Activated CD8-positive, alpha-beta T cell treated with anti-CD3 and anti-CD28 coated beads for 36 hours (primary cell): ENCODE measurements at places on chromosomes 2 and 18.

GRCh38 chr18:57831597-57832377 is 28.7 kb upstream of the ATP8B1 start:
- DNase-seq: no peak

GRCh38 chr2:28544405-28544921 is 48.6 kb downstream of the PLB1 start:
- no peak for DNase-seq

GRCh38 chr2:86049529-86049928 is 56.2 kb downstream of the POLR1A start:
- no peak for DNase-seq

- DNase-seq: no peak
Measured at GRCh38 chr18:27449104-27449503, 264.0 kb upstream of the CHST9 start.

DNA sequence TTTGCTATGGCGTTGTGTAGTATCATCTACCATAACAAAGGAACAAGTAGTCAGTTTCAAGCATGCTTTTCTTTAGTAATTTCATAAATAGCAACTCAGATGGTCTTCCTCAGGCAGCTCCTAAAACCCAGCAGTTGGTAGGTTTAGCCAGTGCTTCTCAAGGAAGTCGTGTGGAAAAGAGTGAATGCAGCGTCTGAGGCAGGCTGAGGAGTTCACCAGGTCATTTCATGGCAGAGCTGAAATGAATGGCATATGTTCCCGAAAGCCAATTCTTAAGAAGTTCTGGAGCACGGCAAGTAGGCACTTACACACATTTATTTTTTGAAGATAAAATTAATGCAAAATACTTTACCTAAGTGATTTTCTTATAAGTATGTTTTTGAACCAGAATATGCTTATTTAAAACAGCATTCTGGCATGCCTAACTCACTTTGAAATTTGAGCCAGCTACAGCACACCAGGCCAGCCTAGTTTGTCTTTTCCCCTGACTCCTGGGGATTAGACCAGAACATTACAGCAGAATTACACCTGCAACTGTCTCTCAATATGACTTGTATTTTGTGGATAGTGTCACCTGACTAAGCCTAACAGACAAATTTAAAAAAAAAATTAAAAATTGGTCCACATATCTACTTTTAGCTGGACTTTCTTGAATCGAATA is 62.2 kb downstream of the OSBPL6 start:
- no peak for DNase-seq

DNA sequence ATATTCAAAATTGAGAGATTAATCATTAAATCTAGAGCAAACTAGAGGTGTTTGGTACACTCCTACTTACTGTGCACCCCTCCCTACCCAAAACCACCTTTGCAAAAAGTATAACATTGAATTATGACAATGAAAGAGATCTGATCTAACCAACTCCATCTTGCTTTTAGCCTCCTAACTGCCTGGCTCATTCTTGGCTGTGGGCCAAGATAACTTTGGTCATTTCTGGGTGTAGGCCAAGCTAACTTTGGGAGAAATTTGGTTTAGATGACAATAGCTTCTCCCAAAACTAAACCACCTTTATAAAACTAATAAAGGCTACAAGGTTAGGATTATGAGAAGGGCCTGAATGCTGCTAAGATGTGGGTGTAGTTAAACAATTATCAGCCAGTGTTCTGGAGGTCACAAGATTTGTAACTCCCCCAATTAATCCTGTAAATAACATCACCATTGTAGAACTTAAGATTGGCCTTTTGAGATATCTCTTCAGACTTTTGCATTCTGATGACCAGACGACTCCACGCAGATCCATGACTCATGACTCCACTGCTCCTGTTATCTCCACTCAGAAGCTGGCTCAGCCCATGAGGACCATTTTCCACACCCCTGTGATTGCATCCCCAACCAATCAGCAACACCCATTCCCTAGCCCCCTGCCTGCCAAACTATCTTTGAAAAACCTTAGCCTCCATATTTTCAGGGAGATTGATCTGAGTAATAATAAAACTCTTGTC is 160.2 kb downstream of the FBXO15 start:
- no peak for DNase-seq

DNA sequence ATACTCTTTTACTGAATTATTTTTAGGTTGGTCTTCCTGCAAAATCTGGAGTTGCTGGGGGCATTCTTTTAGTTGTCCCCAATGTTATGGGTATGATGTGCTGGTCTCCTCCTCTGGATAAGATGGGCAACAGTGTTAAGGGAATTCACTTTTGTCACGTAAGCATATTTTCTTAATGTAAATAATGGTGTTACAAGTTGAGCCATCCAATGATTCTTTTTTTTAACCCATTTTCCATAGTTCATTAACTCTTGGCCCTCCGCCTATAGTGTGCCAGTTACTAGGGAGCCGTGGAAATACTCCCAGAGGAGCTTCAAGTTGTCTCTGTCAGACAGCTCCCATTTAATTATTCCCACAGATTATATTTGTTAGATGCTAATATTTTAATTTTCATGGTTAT is 49.8 kb downstream of the GLS start:
- no peak for DNase-seq

DNA sequence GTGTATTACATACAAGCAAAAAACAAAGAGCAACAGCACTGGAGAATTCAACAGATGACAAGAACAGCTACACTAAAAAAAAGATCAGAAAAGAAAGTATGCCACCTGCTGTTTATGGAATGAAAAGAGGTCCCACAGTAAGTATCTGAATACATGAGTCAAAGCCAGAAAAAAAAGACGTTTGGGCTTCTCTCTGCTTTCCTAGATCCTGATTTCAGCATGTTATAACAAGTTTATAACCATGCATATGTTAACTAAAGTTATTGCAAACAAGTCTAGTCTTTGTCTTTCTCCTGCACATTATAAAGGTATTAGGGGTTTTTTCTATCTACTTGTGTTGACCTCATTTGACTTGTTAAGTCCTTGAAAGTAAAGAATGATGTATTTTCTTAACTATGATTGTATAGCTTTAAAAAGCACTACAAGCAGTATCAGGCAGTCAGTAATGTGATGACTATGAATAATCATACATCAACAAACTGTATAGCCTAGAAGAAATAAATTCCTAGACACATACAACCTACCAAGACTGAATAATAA is 108.5 kb upstream of the COL5A2 start:
- no peak for DNase-seq

DNA sequence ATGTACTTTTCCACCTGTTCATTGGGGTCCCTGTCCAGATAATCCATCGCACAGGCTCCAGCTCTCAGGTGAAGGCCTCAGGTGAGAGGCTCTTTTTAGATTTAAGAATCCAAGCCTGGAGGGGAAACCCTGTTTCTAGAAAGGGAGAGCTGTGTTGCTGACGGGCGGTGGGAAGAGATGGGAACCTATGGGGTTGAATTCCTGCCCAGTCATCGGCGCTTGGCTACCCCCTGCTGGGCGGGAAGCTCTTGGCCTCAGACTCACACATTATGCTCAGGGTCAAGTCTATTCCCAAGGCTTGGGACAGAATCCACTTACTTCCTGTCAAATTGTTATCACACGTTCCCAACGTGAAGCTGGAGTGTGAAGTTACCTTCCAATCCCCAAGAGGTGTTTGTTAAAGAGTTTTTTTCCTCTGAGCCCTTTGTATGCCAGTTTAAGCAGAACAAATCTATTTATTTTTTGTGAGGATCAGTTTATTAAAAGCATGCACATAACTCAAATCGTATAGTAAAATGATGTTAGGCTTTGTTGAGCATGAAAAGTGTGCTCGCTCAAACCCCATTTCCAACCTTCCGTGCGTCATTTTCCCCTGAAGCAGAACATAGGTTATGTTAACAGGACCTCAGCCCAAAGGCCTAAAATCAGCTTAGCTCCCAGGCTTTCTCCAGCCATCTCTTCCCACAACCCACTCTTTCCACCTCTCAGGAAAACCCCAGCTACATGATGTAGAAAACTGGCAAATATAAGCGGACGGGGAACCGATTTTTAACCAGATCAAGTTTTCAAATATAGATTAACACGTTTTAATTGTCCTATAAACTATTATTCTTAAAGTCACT is 181.7 kb upstream of the ETAA1 start:
- no peak for DNase-seq

- peak; percentile 88 for DNase-seq
Measured at GRCh38 chr2:62304429-62305417, 108.8 kb downstream of the B3GNT2 start.

DNA sequence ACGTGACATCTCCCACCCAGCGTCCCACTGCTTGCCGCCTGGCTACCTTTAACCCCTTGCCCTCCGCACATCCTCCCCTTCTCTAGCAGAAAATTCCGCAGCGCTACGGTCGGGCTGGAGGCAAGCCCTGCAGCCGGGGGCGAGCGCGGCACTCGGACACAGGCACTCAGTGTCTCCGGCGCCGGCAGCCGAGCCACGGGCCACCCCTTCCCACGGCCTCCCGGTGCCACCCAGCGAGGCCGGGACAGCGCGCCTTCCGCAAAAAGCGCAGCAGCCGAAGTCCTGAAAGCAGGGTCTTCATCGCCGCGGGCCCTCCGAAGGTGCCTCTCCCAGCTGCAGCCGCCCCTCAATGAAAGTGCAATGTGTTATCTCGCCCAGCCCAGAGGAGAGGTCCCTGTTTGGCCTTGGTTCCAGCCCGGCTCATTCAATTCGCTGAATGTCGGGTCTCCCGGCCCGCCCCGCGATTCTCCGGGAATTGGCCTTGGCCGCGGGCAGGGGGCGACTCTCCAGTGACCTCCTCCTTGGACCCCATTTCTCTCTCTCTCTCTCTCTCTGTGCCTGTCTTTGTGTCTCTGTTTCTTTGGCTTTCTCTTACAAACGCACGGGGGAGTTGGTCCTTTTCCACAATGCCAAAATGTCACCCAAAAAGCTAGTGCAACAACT is 1.1 kb downstream of the DLGAP1 start:
- no peak for DNase-seq

GRCh38 chr2:95001051-95001562 is 24.4 kb upstream of the MAL start:
- DNase-seq: no peak
